Activated CD4-positive, alpha-beta T cell treated with anti-CD3 and anti-CD28 coated beads, Interleukin-2, amount 50 U/mL, for 4 hours (primary cell): ENCODE measurements at places on chromosomes 11 and 22.
A peak's percentile ranks its signal among the peaks of the same experiment; 100 is the strongest.

DNA sequence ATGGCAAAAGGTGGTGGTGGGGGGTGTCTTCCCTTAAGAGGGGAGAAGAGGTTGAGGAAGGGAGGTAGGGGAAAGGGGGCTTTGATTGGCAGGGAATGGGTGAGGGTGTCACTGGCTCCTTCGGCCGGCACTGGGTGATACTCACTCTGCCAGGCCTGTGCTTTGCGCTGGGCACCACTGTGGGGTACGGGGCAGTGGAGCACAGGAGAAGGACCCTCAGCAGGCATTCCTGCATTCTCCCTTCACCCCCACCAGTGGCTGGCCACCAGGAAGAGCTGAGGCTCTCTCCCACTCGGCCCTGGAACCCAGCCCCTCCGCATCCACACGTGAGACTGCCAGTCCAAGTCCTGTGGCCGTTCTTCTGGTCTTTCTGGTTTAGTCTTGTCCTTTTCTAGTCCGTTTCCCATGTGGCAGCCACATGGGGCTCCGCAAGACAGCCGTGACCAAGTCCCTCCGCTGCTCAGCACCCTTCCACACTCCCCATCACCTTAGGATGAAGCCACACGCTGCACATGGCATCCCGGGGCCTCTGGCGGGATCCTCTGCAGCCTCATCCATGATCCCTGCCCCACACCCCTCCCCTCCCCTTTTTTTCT, 8.0 kb downstream of the CAPN5 start:
- no peak for DNase-seq

DNA sequence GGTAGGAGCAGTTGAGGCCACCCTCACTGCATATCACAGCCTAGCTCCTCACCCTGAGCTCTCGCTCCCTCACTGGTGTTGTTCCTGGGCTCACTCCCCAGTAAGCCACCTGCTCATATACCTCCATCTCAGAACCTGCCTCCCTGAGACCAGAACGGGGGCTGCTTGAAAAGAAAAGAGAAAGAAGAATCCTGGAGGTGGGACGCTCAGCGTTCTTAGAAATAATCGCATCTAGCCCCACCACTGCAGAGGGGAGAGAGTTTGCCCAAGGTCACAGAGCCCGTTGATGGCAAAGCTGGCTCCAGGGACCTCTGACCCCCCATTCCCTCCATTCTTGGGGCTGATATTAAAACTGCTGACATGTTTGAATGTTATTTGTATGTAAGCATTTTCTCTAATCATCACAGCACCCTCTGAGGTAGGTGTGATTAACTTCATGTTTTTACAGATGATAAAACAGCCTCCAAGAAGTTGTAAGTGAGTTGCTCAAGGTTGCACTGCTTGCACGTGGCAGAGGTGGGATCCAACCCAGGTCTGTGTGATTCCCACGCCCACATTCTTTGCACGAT, 132.6 kb upstream of the TEAD1 start:
- DNase-seq: no peak

DNA sequence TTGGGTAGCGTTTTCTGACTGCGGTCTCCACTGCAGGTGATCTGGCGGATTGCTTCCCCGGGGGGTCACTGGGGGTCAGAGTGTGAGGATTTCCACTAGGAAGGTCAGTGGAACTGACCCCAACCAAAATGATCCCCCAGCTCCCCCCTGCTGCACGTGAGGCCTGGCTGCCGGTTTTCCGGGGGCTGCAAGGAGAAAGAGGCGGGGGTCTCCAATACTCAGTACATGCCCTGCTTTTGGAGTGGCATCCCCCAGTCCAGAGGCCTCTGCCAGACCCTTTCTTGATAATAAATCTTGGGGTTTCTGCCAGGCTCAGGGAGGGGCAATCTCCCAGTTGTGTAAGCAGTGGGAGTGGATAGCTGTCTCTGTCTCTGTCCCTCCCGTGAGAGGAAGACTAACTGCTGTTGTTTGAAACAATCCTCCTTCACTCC, 71.5 kb upstream of the RTL6 start:
- DNase-seq: no peak

DNA sequence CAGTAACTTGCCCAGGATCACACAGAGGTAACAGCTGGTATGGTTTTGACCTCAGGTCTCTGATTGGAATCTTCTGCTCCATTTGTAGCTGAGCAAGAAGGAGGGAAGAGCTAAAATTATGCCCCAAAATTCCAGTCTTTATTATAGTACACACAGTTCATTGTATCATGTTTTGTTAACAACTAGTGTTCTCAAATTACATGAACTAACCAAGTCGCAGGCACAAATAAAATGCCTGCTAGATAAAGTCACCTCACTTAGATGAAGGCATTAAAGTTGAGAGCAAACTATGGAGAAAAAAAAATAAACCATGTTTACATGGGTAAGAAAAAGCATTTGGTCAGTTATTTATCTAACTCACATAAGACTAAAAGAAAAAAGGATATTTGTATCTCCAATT, 58.8 kb downstream of the PDGFD start:
- no peak for DNase-seq

GRCh38 chr22:25281675-25282345, 62.4 kb downstream of the CRYBB2 start:
- DNase-seq: no peak

- DNase-seq: no peak
Measured at GRCh38 chr22:32839831-32840584, 38.5 kb downstream of the TIMP3 start.

GRCh38 chr11:123586568-123586967, 67.9 kb downstream of the SCN3B start:
- DNase-seq: no peak

GRCh38 chr11:118009864-118010737, 23.9 kb downstream of the IL10RA start:
- no peak for DNase-seq

DNA sequence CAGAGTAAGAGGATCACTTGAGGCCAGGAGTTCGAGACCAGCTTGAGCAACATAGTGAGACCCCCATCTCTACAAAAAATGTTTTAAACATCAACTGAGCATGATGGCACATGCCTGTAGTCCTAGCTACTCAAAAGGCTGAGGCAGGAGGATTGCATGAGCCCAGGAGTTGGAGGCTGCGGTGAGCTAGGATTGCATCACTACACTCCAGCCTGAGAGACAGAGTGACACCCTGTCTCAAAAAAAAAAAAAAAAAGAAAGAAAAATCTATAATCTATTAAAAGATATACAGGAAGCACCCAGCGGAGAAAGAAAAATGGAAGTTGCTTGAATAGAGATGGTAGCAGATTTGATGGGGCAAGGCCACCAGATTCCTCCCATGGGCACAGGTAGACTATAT, 61.8 kb downstream of the FAM83F start:
- DNase-seq: no peak

DNA sequence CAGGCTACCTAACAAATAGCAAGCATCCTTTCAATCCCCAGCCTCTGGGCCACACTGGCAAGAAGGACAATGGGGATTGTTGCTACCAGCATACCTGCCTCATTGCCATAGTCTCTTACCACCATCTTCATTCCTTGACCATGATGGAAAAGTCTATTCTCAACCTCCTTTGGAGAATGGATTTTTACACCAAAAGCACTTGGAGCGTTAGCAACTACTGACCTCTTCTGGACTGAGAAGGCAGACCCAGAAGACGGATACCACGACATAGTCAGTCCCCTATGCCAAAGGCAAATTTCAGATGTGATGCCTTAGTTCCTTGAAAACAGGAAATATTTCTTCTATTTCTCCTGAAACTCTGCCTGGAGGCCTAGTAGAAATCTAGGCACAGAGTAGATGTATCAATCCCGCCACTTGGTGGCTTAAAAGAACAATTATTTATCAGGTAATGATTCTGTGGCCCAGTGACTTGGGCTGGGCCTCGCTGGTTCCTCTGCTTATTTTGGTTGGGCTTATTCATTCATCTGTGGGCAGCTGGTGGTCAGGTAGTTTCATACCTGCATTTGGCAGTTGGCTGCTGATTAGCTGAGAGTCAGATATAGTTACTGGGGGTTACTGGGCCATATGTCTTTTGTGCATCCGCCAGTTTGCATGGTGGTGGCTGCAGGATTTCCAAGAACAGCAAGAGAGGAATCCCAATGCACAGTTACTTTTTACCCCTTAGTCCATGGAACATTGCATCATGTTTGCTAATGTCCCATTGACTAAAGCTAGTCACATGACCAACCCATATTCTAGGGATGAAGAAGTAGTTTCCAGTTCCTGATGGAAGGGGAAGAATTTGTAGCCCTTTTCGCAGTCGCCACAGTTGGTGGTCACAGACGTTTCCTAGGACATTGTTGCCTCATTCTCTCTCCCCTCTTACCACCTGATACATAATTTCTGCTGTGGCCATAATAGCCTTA, 75.2 kb downstream of the DHCR7 start:
- DNase-seq: no peak

DNA sequence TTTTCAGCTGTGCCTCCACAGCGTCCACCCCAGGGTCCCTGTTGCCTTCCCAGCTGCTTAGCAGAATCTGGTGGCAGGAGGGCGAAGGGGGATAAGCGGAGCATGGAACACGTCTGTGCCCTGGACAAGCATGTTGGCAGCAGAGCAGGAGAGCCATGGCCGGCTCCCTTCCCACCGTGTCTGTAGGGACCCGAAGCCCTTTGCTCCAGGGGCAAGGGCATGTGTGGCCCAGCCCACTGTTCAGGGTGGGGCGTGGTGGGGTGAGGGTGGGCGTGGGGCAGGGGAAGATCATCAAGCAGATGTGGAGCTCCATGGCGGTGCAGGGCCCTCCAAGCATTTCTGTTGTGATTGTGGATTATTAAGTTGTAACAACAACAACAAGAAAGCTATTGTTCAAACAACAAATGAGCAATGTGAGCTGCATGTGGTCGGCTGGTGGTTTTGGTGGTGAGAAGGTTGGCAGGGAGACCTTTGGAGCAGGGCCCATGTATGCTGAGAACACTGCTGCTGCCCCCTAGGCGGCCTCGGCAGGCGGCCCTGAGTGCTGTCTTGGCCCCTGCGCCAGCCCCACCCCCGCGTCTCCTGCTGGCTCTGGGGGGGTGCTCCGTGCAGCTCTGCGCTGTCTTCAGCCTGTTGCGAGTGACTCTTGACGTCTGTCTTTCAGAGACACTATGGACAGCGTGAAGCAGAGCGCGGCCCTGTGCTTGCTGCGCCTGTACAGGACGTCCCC, 50.9 kb downstream of the AP2A2 start:
- DNase-seq: no peak

DNA sequence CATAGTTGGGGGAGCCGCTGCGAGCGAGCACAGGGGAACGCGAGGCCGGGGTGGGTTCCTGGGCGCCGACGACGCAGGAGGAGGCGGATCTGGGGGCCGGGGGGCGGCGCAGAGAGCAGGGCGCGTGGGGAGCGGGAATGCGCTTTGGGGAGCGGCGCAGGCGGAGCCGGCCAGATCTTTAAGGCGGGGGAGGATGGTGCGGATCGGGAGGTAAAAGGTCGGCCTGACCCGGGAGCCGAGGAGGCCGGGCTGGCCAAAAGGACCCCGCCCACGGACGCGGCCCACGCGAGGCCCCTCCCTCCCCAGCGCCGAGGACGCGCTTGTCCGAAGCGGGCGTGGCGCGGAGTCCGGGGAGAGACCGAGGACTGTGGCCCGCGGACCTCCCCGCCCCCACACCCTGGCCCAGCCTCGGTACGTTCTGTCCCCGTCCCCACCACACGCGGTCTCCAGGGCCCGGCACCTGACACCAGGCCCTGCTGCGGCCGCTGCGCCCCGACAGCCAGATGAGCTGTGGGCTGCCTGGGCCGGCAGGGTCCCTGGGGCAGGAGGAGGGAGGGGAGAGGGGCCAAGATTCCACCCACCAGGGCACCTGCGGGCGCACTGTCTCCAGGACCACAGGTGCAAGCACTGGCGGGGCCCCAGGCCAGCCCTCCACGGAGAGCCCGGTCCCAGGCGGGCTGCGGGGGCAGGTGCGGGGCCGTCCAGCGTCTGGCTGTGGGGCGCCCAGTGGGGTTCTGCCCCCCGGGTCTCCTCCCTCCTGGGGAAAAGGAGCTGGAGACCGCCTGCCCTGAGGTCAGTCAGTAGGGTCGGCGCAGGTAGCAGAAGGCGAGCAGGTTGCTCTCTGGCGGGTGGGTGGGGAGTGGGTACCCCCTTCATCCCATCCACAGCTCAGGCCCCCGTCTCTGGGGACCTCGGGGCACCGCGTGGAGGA, 10.9 kb downstream of the PIM3 start:
- DNase-seq: peak; percentile 77

GRCh38 chr11:68200639-68201038, 12.5 kb downstream of the KMT5B start:
- DNase-seq: no peak
